ENCODE measurements at places on chromosomes 2 and 18.

- DNase-seq, result no peak
Observed at GRCh38 chr2:145777914-145778313, 1258.0 kb upstream of the ZEB2 start.

DNA sequence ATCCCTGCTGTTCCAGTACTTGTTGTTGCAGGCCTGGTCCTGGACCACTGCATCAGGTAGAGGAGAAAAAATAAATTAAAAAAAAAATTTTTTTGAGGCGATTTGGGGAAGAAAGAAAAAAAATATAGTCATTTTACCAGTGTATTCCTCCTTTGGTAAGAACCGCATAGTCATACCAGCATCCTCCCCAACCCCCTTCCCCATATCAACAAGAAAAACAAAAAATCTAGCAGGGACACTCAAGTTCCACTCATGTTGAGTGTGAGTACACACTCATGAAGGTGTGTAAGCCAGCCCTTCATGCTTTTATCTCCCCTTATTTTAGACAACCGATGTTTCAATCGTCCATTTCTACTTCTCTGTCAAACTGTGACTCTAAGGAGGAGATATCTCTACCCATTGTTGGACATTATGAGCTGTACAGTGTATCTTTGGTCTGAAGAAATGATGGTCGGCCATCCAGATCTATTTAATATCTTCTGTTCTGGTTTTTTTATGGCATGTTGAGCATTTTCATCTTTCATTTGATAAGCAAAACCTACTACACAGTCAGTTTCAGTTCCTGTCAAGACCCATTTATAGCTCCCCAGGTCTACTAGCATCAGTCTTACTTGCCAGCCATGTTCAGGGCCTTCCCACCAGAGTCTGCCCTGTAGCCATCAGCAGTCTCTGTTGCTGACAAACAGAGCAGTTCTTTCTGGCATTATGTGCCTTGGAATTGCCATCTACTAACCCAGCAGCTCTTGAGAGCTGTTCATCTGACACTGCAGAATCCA lies 20.0 kb downstream of the ELP2 start:
- no peak for DNase-seq

GRCh38 chr18:78138983-78139496 lies 840.6 kb upstream of the SALL3 start:
- no peak for DNase-seq

DNA sequence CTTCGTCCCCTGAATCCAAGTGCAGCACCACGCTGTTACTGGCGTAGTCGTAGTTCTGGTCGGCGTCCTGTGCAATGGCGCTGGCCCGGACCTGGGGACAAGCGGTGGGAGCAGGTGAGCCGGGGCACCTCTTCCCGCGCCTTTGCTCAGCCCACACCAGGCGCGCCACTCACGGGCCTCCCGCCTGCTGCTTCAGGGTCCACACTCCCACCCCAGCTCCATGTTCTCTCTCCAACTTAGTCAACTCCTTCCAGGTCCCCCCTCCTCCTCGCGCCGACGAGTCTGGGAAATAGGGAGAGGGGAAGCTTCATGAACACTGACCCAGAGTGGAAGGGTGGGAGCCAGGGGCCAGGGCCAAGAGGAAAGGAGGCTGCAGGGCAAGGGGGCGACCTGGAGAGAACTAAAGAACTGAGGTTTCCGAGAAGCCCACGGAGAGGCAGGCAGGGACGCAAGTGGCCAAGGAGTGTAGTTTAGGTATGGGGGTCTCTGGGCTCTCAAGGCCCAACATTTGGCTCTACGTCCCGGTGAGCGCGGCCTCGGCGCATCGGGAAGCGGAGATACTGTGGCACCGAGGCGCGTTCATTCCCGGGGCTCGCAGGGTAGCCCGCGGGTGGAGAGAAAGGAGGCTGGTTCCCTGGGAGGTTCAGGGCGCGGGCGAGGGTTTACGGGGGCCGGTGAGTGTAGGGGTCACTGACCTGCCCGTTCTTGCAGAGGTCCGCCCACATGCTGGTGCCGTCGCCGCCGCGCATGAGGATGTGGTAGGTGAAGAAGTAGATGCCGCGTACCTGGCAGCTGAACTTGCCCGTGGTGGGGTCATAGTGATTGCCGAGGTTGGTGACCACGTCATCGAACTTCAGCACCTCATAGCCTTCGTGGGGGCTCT lies 1.4 kb downstream of the C1QL2 start:
- DNase-seq, result no peak

DNA sequence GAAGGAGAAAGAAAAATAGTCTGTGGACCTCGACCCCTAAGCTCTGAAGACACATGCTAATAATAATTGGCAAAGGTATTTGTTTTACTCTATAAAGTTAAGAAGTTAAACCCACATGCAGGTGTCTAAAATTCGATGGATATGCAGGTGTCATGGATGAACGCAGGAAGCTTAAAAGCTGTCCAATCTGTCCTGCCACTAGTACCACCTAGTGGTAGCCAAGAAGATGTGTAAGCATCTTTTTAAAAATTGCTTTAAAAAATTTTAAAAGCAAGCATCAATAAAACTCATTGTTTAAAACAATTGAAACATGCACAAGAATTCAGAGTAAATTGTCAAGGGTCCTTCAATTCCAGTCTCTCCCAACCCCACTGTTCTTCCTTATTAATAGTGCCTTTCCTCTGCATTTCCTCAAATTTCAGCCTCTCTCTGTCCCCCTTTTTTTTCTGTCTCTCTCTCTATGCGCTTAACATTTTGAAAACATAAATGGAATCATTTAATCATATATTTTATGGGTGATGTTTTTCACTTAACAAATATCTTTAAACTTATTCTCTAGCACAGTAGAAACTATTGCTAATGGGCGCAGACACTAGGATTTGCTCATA lies 30.6 kb upstream of the PPP3R1 start:
- DNase-seq, result peak; percentile 58

DNA sequence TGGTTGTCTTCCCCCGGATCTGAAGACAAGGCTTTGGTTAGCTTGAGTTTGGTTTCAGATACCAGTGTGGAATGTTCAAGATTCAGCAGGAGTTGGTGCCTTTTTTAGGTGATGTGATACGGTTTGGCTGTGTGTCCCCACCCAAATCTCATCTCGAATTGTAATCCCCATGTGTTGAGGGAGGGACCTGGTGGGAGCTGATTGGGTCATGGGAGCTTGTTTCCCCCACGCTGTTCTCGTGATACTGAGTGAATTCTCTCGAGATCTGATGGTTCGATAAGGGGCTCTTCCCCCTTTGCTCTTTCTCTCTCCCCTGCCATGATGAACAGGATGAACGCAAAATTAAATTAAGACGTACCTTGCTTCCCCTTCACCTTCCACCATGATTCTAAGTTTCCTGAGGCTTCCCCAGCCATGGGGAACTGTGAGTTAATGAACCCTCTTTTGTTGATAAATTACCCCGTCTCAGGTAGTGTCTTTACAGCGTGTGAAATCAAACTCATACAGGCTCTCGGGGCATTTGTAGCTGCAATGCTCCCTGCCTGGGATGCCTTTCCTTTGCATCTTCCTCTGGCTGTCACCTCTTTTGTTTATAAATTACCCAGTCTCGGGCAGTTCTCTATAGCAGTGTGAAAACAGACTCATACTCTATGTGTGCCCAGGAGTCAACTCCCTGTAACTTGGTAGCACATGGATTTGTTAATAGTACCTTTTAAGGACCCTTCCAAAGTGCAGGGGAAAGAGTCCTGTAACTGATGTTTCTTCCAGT lies 21.3 kb downstream of the PDCD1 start:
- DNase-seq, result no peak

GRCh38 chr2:119066272-119066804 lies 92.2 kb downstream of the C1QL2 start:
- peak; percentile 9 for DNase-seq

GRCh38 chr2:25386971-25387875 lies 45.5 kb upstream of the DNMT3A start:
- no peak for DNase-seq

DNA sequence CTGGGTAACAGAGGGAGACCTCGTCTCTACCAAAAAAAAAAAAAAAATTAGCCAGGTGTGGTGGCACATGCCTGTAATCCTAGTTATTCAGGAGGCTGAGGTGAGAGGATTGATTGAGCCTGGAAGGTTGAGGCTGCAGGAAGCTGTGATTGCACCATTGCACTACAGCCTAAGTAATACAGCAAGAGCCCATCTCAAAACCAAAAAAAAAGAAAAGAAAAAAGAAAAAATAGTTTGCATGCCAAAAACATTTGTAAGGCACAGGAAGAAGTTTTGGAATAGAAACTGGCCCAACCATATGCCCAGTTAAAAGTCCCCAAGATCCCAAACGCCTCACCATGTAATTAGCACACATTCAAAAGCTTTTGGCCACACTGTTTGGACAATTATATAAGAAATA lies 13.4 kb upstream of the ACOXL start:
- DNase-seq, result no peak

DNA sequence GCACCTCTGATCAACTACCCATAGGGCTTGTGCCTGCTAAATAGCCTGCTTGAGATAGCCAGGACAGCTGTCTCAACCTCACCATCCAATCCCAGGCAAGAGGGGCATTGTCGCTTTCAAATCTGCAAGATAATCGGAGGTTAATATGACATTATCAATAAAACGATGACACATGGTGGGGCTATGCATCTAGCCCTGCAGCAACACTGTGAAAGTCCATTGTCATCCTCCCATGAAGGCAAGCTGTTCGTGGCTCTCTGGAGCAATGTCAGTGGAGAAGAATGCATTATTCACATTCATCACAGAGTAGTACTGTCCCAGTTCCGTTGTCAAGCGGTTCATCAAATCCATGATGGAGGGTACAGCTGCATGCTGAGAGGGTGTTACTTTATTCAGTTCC lies 18.9 kb upstream of the KLHL23 start:
- DNase-seq, result peak; percentile 58

- DNase-seq, result peak; percentile 29
Observed at GRCh38 chr2:214536625-214537024, 125.8 kb downstream of the VWC2L start.

DNA sequence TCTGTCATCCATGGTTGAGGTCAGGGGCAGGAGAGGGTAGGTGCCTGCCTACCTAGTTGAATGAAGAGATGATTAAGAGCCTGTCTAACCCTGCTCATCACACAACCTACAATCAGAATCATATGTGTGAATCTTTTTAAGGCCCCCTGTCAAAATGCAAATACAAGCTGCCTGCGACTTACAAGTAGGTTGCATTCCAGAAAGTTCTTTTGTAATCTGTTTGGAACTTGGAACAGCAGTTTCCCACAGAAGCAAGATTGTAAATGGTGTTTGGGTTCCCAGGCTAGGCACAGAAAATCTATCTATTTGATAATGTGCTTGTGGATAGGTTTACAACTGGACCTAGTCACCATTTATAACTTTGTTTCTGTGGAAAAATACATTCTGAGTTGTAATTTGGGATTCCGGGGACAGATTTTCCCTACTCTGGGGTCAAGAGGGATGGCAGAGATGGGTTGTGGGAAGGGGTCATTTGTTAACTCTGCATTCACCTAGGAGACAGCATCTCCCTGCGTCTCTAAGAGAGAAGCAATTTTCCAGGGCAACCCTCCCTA lies 4.4 kb downstream of the LIPG start:
- DNase-seq, result no peak

- DNase-seq, result peak; percentile 48
Observed at GRCh38 chr18:27762054-27762453, 414.9 kb downstream of the CDH2 start.

DNA sequence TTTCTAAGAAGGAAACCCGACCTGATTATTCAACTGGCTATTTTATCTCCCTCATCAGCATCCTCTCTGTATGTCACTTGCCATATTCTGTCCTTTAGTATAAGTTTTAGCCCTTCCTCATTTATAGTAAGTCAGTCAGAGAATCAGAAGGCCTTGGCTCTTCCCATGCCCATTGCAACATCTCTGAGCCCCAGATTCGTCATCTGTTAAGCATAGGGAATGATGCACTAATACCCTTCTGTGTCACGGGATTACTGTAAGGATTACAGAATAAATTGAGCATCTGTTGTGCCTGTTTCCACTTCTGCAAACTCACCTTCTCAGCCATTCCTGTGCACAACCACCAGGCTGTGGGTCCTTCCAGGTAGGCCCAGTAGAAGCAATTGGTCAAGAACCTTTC lies 258.1 kb upstream of the RAB12 start:
- no peak for DNase-seq

DNA sequence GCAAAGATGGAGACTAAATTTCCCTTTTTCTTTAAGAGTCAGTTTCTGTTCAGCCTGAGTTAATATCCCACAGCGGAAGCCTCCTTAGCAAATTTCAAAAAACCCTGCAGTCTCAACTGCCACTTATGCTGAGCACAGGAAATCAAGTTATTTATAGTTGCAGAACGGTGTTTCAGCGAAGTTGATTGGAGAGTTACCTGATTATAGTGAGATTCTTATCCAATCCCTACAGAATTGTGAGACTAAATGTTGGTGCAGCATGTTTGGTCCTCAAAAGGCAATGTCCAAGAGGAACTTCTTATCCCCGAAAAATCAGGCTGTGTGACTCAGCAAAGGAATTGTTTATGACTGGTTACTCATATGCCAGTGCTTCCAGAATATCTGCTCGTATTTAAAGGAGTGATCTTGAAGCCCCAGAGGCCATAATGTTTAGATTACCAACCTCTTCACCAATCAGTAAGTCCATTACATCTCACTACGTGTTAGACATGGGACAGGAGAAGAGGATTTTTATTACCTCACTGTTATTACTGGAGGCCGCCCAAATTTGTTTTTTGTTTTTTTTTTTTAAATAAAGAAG lies 67.9 kb downstream of the LRRFIP1 start:
- peak; percentile 98 for DNase-seq

GRCh38 chr2:226756131-226756530 lies 43.5 kb downstream of the IRS1 start:
- peak; percentile 48 for DNase-seq

DNA sequence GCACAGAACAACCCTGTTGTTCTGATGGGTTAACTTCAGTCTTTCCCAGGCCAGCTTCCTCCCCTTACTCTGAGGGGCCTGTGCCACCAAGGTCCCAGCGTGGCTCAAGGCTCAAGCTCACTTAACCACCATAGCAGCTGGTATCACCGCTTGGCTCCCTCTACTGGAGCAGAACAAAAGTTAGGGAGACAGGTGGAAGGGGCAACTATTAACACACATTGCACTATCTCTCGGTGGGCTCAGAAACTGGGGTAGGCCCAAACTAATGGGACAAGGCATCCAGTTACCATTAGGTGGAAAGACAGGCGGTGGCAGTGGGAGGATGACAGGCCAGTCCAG lies 88.7 kb upstream of the ATL2 start:
- peak; percentile 35 for DNase-seq

DNA sequence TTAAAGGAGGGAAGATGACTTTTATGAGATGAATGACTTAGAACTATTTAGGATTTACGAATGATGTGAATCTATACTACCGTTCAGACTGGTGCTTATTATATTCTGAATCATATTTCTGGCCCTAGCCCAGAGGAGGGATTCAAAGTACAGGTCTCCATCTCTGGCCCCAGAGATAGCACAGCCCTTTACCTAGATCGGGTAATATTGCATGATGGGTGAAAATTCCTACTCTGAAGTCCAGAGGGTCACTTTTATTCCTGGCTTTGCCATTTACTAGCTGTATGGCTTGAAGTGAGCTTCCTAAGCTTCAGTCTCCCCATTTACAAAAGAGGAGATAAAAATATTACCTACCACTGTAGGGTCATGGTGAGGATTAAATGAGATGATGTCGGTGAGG lies 135.8 kb upstream of the OSR1 start:
- no peak for DNase-seq

All from EH (cell line).